ENCODE measurements at places on chromosomes 7 and 10.

GRCh38 chr10:1190791-1191490, 134.8 kb downstream of the WDR37 start:
- no peak for DNase-seq

DNA sequence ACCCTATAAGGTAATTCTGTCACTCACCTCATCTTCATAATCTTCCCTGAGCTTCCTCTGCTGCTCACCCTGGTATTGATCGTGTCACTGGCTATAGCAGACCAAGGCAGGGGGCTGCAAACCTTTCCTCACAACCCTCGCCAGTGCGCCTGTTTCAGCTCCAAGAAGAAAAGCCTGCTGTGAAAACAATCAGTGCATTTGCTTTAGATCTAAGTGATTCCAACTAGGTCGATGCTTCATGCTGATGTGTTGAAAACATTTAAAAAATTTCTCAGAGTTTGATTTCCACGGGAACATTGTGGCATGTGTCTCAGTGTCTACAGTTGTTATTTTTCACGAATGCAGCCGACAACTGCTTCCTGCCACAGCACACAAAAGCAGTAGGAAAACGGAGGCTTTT, 27.3 kb downstream of the POU6F2 start:
- no peak for DNase-seq

DNA sequence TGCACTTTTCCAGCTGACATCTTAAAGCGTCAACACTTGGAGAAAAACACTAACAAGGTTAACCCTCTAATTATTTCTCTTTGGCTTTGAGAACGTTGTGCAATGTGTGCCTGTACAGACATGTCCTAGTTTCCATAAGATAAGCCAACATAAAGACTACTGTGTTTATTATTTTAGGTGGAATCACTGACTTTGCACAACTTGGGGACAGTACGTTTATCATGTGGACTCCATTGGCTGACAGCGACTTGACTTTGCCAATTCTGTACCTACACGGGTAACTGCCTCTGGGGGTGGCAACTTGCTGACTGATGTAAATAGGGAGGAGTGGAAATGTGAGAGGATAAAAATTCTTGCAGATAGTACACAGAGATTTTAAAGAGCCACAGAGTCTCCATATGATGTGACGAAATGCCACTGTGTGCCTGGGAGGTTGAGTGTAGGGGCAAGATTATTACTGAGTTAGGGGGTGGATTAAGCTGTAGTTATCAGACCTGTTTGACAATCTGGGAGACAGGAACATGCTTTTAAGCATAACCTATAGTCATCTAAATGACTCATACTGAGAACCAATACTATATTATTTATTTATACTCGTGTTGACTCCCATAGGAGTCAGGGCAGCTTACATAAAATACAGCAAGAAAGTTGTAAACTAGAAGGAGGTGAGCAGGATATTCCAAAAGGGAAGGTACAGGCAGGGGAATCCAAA, 21.0 kb downstream of the SLC13A4 start:
- DNase-seq, result no peak

GRCh38 chr7:47186316-47186715, 395.6 kb downstream of the TNS3 start:
- DNase-seq, result peak; percentile 44

DNA sequence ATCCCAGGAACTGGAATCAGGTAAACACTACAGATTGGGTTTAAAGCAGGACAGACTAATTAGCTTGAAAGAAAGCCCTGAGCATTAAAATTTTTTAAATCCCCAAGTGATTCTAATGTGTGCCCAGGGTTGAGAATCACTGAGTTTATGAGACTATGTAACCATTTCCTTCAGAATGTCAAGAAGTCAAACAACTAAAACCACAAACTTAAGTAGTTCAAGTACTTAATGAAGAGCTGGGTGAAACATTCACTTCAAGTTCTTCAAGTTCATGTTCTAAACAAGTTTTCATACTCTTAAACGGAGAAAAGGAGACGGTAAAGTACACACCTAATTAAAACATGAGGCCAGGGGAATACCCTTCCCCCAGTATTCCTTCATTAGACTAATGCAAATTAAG, 28.2 kb upstream of the TLL2 start:
- no peak for DNase-seq
